ENCODE measurements at places on chromosomes 5 and 9.

GRCh38 chr5:157303667-157304327 is 37.9 kb downstream of the CYFIP2 start:
- no peaks in the 10 kb centered on the region for H3K4me1 ChIP-seq
- no peak overlapping the region for H3K27ac ChIP-seq
- H3K36me3 ChIP-seq = peaks cover under 1% of the 10 kb centered on the region
- no peaks in the 10 kb centered on the region for H3K27me3 ChIP-seq
- peak; percentile 93 for DNase-seq

GRCh38 chr9:121778252-121779225 is 127.1 kb downstream of the DAB2IP start:
- no peak for DNase-seq
- H3K4me1 ChIP-seq = no peaks in the 10 kb centered on the region
- no peak overlapping the region for H3K27ac ChIP-seq
- no peaks in the 10 kb centered on the region for H3K27me3 ChIP-seq
- H3K4me3 ChIP-seq = no peak overlapping the region
- peaks cover 53% of the 10 kb centered on the region for H3K36me3 ChIP-seq

DNA sequence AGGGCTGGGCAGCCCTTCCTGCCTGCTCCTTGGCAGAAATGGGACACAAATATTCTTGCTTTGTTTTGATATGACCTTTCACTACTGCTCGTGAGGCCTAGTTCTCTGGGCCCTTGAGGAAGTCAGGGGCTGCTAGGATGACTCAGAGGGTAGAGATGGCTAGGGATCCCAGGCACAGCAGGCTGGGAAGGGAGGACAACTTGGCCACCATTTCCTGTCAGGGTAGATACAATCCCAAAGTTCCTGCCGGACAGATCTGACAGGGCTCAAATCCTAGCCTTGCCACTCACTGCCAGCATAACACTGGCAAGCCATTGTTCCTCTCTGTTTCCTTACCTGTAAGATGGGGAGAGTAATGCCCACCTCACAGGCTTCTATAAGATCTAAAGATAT is 31.7 kb upstream of the MEIKIN start:
- H3K27ac ChIP-seq = no peak overlapping the region
- no peak overlapping the region for H3K4me3 ChIP-seq
- H3K36me3 ChIP-seq = no peaks in the 10 kb centered on the region
- DNase-seq = no peak

DNA sequence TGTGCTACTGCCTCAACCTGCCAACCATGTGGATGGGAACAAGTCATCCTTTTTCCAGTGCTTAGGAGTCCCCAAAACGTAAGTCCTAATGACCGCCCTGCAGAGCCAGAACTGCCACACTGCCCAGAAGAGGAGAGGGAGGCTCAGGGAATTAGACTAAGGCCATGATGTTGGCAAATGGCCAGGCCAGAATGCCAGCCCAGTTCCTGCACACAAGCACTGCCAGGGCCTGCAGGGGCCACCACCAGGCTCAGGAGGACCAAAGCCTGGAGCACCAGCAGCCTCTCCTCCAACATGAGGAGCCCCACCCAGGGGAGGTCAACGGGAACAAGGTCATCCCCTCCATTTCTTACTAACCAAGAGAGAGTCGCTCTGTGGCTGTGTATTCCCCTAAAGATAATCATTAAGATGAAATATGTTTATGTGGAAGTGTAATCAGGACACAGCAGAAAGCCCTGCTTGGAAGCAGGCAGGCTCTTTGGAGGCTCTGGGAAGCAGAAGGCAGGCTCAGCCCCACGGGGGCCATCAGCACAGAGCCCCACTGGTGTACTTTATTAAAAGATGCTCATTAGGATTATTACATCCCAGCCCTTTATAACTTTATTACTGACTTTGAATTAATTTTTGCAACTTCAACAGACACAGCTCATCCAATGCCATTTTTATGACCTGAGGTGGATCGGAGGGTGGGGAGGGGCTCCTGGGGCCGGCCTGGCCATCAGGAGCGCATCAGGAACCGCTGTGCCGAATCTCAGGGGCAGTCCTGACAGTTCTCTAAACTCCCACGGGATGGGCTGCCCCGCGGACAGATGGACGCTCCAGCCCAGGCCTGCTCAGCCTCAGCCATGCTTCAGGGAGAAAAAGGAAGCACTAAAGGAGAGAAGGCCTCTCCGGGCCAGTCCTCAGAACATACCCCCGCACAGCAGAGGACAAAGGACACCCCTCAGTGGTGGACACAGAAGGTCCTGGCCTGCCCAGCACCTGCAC is 127.0 kb downstream of the ADAMTS2 start:
- no peak overlapping the region for H3K4me3 ChIP-seq
- H3K4me1 ChIP-seq = no peaks in the 10 kb centered on the region
- H3K36me3 ChIP-seq = no peaks in the 10 kb centered on the region
- no peak for DNase-seq

DNA sequence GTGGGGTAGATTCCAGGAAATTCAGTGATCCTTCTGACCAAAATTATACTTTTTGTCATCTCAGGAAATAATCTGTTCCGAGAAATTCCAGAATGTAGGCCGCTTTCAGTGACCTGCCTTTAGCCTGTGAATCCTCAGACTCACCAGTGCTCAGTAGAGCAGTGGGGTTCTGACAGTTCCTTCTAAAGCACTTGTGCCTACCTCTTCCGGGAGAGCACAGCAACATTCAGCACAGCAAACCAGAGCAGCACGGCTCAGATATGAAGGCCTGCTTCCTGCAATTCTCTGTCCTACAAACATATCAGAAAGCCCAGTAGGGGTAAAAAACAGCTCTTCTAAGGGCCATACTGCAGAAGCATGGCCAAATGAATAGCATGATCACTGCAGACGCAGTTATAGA is 15.0 kb downstream of the FANCC start:
- H3K27me3 ChIP-seq = no peaks in the 10 kb centered on the region
- H3K4me3 ChIP-seq = no peak overlapping the region
- no peaks in the 10 kb centered on the region for H3K4me1 ChIP-seq
- DNase-seq = no peak

- H3K4me3 ChIP-seq = no peak overlapping the region
- H3K27me3 ChIP-seq = no peaks in the 10 kb centered on the region
- H3K36me3 ChIP-seq = no peaks in the 10 kb centered on the region
- peaks cover 4% of the 10 kb centered on the region for H3K4me1 ChIP-seq
- DNase-seq = peak; percentile 80
Measured at GRCh38 chr5:147567917-147568598, 58.2 kb upstream of the DPYSL3 start.

DNA sequence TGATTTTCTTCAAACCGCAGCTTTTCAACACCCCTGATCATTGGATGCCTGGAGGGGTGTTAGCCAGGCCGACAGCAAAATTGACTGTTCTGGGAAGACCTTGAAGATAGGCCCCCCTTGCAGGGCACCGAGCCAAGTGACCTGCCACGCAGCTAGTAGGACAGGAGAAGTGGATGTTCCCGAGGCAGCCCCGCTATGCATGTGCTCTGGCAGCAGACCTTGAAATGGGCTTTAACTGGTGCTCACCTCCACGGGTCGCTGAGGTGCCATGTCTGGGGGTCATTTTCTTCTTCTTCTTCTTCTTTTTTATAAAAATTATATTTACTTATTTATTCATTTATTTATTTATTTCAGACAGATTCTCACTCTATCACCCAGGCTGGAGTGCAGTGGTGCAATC is 12.6 kb downstream of the FGF18 start:
- H3K4me3 ChIP-seq = no peak overlapping the region
- no peaks in the 10 kb centered on the region for H3K36me3 ChIP-seq
- DNase-seq = no peak
- H3K4me1 ChIP-seq = no peaks in the 10 kb centered on the region

- H3K4me1 ChIP-seq = peaks cover 2% of the 10 kb centered on the region
- no peak for DNase-seq
- H3K4me3 ChIP-seq = no peak overlapping the region
- H3K27ac ChIP-seq = no peak overlapping the region
- H3K27me3 ChIP-seq = peaks cover 99% of the 10 kb centered on the region
- H3K36me3 ChIP-seq = no peaks in the 10 kb centered on the region
Measured at GRCh38 chr5:93608855-93609254, 25.8 kb downstream of the NR2F1 start.

GRCh38 chr9:113221003-113221799 is at the start of the genes FKBP15 and SLC31A1:
TSS of gene FKBP15 (minus strand) at chr9:113221277. CDS start at chr9:113221243, 34 bp downstream.
TSS of gene SLC31A1 (plus strand) at chr9:113221544. CDS start at chr9:113256149, 34,605 bp downstream.
- H3K4me1 ChIP-seq = peaks cover 4% of the 10 kb centered on the region
- no peak within 1 kb of the TSS for H3K27ac ChIP-seq
- DNase-seq = peak; percentile 99
- peaks cover 9% of the 10 kb centered on the region for H3K36me3 ChIP-seq
- H3K27me3 ChIP-seq = no peaks in the 10 kb centered on the region

- no peak overlapping the region for H3K4me3 ChIP-seq
- peak; percentile 82 for DNase-seq
- H3K27ac ChIP-seq = no peak overlapping the region
- no peaks in the 10 kb centered on the region for H3K4me1 ChIP-seq
- no peaks in the 10 kb centered on the region for H3K27me3 ChIP-seq
- H3K36me3 ChIP-seq = peaks cover 32% of the 10 kb centered on the region
Measured at GRCh38 chr9:99807276-99807852, 14.3 kb upstream of the NR4A3 start.

GRCh38 chr5:153746440-153746839 is 256.0 kb downstream of the GRIA1 start:
- no peak overlapping the region for H3K4me3 ChIP-seq
- no peaks in the 10 kb centered on the region for H3K36me3 ChIP-seq
- no peaks in the 10 kb centered on the region for H3K4me1 ChIP-seq

GRCh38 chr9:131960311-131960710 is 119.4 kb downstream of the MED27 start:
- no peak overlapping the region for H3K27ac ChIP-seq
- no peak overlapping the region for H3K4me3 ChIP-seq
- no peak for DNase-seq

- no peaks in the 10 kb centered on the region for H3K36me3 ChIP-seq
- no peak overlapping the region for H3K27ac ChIP-seq
- H3K27me3 ChIP-seq = no peaks in the 10 kb centered on the region
- no peak overlapping the region for H3K4me3 ChIP-seq
- DNase-seq = no peak
- no peaks in the 10 kb centered on the region for H3K4me1 ChIP-seq
Measured at GRCh38 chr5:134489227-134489944, 36.1 kb upstream of the JADE2 start.

Measured in endodermal cell (in vitro differentiated cells).